ENCODE measurements at places on chromosomes 2 and 18.

DNA sequence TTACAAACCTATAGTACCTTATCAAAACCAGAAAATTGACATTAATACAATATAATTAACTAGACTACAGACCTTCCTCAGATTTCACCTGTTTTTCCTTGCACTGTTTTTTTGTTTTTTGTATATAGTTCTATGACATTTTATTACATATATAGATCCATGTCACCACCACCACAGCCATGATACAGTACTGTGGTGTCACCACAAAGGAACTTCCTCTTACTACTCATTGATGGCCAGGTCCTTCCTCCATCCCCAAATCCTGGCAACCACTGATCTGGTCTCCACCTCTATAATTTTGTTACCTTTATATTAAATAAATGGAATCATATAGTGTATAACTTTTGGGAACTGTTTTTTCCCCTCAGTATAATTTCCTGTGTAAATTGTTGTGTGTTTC lies 19.4 kb upstream of the ATP6V1B1 start:
- DNase-seq: no peak

DNA sequence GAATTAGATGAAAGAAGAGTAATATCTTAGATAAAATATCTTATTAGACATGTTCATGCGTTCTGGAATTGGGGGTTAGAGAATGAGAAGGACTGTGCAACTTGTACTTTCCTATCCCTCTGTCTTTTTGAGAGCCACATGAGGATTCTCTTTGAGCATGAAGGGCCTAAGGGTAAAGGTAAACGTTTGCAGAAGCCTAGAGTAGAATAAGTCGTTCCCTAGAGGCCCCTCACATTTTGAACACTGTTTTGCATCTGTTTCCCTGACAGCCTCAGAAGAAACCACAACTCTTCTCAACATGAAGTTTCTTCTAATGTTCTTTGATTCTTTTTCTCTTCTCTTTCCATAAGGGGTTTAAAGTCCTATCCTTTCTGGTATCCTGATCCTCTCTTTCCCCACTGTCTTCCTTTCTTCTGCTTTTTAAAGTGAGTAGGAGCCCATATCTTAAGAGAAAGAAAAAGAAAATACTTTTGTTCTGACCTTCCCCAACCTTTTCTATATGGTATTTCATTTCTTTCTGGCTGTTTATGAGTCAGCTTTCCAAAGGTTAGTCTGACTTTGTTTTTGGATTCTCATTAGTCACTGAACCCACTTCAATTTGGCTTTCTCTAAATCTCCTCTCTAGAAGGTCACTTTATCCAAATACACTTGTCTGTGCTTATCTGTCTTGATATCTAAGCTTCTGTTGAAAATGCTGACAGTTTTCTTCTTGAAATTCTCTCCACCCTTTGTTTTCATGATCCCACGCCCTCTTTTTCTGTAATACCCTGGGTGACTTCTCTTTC lies 34.8 kb downstream of the PPP1R1C start:
- DNase-seq: no peak

DNA sequence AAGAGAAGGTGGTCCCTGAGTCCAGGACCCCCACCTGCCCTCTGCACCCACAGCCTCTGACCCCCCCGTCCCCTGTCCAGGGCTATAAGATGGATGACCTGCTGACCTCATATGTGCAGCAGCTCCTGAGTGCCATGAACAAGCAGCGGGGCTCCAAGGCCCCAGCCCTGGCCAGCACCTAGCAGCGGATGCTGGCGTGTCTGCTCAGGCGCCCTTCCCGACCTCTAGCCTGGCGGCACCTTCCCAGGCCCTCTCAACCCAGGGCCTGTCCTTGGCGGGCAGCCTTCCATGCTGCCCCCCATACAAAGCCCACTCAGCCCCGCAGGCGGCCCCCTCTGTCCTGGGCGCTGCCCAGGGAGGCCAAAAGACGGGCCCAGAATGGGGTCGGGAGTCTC lies 8.7 kb upstream of the GPR17 start:
- DNase-seq: no peak

GRCh38 chr2:110755491-110756078 lies 23.2 kb downstream of the ACOXL start:
- no peak for DNase-seq
